ENCODE measurements at places on chromosomes 11 and 22. TPM values are rescaled to one million over a fixed set of nuclear protein-coding genes. Genes with fewer than 3 reads are reported as not detected.

Gene OR5AL1
- not detected for total RNA-seq

Gene ELMOD1
- 0.53 TPM for total RNA-seq

Gene VPREB1
- total RNA-seq, result not detected

Gene PGR
- total RNA-seq, result not detected

Gene RNH1
- 52.6 TPM for total RNA-seq

Gene GAS2
- total RNA-seq, result 14.5 TPM

Gene FGF4
- total RNA-seq, result not detected

Gene CLNS1A
- 146 TPM for total RNA-seq

Gene OR56A1
- not detected for total RNA-seq

Gene OR2AG2
- total RNA-seq, result 0.48 TPM

Gene GCAT
- 28.1 TPM for total RNA-seq

Gene GGTLC2
- not detected for total RNA-seq

Gene VSTM5
- 0.31 TPM for total RNA-seq

Gene C11orf24
- 35.3 TPM for total RNA-seq

Gene PATE4
- total RNA-seq, result not detected

Gene NOL12
- 17.1 TPM for total RNA-seq

Gene CRYAB
- total RNA-seq, result not detected

Gene IL17REL
- not detected for total RNA-seq

Gene OR52E8
- not detected for total RNA-seq

Gene SUSD2
- total RNA-seq, result 0.75 TPM

Gene SMC1B
- not detected for total RNA-seq

Gene DEPDC7
- 1.7 TPM for total RNA-seq

Gene LRRC56
- total RNA-seq, result 5.4 TPM

Gene PGA5
- total RNA-seq, result 0.69 TPM

Gene MPST
- total RNA-seq, result 101 TPM

Gene KCNQ1
- total RNA-seq, result 3.1 TPM

Gene RFPL1
- not detected for total RNA-seq

Gene APOA4
- not detected for total RNA-seq

Gene C11orf97
- total RNA-seq, result not detected

Gene ZP1
- not detected for total RNA-seq

Gene RASGRP2
- total RNA-seq, result 0.73 TPM

Gene EIF3F
- total RNA-seq, result 300 TPM

Gene LINC01488
- total RNA-seq, result 1.4 TPM

Gene LGR4
- total RNA-seq, result 138 TPM

Gene CTSF
- 4.1 TPM for total RNA-seq

Gene KCTD14
- 8.9 TPM for total RNA-seq

Gene FOLR1
- total RNA-seq, result 6.4 TPM

Gene NAT10
- 59.2 TPM for total RNA-seq
